ENCODE measurements at places on chromosomes 11 and 22.

DNA sequence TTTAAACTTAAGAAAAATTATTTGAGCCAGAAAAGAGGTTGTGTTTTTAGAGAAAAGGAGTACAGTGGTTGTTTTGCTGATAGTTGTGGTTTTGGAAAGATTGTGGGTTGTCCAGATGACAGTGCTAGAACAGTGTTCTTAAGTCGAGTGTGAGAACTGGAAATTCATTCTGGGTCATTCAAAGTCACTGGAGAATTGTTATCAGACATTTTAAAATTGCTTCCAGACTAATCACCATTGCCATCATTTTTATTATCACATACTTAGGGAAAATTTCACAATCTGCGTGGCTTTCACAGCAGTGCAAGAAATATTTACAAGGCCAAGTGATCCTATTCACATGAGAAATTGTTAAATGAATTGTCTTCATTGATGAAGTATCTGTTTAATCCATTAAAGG lies 242.2 kb upstream of the DDI1 start:
- no peak for DNase-seq

DNA sequence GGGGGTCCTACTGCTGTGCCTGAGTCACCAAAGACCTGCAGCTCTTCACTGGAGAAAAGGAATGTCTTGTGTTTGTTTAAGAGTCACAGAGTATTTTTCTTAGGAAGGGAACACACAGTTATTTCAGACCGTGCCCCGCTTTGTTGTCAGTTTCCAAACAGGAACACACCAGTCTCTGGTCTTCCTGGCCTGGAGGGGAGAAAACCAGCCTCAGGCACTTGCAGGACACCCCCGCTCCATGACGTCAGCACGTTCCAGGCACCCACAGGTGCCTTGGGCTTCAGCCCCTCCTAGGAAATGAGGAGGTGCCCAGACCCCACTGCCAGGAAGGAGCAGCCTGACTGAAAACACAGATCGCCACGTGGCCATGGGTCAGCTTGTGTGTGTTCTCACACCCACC lies 5.4 kb downstream of the DEAF1 start:
- no peak for DNase-seq

- no peak for DNase-seq
These were observed 1.8 kb downstream of the ARRB1 start for GRCh38 chr11:75349521-75350116.

DNA sequence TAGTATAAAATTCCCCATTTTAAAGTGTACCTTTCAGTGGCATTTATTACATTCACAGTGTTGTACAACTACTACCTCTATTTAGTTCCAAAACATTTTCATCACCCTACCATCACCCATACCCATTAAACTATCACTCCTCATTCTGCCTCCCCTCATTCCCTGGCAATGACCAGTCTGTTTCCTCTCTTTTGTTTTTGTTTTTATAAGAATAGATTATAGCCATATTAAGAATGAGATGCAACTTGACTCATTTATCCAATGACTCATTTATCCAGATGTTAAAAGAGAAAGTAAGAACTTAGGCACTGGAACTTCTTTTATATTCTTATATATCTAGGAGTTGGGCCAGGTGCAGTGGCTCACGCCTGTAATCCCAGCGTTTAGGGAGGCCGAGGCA lies 156.3 kb downstream of the FAT3 start:
- DNase-seq: no peak

DNA sequence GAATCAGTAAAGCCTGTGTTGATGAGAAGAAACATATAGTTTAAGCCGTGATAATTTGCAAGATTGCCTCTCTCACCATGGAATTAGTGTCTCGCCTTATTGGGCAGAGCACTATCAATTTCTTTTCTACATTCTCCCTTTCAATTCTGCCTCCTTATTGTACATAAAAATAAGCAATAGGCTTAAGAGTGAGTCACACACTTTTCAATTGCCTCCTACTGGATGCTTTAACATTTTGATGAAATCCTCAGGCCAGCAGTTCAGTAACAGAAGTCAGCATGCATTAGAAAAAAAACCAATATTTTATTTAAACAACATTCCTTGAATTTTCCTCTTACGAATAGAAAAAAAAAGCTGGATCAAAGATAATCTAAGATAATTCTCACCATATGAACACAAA lies 33.8 kb upstream of the VWA5A start:
- DNase-seq: no peak

- no peak for DNase-seq
These were observed 50.1 kb downstream of the DDX6 start for GRCh38 chr11:118740892-118741291.

GRCh38 chr11:65854161-65854592 lies 3.8 kb downstream of the CFL1 start:
- no peak for DNase-seq

DNA sequence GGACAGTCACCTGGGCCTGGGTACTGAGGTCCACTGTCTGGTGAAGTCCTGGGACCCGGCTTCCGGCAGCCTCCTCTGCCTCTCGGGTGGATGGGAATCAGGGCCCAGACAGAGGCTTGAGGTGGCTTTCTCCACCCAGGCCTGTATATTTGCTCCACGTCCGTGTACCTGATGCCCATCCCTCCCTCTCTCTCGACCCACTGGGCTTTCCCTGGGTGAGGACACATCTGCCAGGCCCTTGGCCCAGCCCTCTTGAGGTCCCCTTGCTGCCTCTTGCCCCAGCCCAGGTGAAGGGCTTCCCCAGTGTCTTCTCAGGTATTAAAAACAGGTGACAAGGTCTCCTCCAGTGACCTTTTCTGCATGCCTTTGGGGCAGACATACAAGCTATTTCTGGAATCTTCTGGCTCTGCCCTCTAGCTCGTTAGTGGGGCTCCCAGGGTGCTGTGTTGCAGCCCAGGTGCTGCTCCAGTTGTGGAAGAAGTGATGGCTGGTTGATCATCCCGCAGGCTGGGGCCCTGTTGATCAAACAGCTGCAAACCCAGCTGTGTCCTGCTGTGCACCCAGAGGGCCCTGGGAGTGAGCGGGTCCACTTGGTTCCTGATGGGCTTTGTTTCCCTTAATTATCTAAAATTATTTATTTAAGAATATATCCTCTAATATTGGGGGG lies 25.5 kb upstream of the ACR start:
- no peak for DNase-seq

GRCh38 chr11:5369789-5370188 lies 13.8 kb upstream of the OR51M1 start:
- peak; percentile 27 for DNase-seq

DNA sequence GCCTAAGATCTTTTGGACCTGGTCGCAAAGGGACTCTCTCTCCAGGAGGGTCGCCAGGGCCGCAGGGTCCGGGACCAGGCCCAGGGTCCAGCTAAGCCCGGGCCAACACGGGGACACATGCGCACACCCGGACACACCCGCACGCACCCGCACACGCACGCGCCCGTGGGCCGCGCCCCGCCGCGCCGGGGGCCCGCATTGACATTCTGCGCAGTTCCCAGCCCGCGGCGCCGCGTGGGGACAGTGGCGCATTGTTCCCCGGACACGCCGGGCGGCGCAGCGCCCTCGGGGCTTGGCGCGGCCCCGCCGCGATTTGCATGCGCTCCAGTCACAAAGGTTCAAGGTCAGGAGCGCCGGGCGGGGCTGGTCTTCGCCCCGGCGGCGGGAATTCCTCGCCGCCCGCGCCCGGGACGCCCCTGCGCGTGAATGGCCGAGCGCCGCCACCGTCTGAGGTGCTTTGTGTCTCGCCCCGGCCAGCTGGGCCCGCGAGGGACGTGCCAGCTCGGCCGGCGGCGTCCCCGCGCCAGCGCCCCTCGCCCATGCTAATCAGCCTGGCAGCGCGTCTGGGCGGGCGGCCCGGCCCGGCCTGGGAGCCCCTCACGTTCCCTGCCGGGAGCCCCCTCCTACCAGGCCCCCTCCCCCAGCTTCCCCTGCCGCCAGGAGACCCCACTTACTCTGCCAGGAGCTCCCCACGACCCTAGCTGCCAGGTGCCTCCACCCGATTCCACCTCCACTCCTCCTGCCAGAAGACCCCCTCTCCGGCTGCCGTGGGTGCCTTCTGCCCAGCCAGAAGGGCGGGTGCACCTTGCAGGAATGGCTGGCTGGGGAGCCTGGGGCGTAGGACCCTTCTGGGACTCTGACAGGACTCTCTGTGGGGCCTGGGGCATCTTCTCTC lies 50.5 kb upstream of the WNT7B start:
- no peak for DNase-seq

DNA sequence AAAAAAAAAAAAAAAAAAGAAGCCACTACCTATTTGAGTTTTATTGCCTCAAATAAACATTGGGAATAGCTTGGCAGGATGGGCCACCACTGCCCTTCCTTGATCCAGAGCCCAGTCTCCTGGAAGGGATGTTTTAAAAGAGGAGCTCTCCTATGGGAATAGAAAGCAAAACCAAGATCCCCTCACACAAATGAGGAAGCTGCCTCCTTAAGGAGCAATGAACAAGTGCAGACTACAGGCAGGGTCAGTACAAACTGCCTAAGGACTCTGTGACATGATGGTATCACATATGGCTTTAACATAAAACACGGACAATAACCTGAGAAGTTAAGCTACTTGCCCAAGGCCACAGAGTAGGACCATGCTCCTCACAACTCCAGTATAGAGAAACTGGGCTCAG lies 120.8 kb downstream of the NAT10 start:
- no peak for DNase-seq

DNA sequence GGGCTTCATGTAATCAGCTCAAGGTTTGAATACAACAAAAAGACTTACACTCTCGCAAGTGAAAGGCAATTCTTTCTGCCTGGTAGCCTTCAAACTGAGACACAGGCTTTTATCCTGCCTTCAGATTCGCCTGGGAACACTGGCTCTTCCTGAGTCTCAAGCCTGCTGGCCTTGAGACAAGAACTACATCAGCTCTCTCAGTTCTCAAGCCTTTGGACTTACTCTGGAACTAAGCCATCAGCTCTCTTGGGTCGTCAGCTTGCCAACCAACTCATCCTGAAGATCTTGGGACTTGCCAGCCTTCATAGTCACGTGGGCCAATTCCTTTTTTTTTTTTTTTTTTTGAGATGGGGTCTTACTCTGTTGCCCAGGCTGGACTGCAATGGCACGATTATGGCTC lies 35.7 kb upstream of the LRRC10B start:
- no peak for DNase-seq

DNA sequence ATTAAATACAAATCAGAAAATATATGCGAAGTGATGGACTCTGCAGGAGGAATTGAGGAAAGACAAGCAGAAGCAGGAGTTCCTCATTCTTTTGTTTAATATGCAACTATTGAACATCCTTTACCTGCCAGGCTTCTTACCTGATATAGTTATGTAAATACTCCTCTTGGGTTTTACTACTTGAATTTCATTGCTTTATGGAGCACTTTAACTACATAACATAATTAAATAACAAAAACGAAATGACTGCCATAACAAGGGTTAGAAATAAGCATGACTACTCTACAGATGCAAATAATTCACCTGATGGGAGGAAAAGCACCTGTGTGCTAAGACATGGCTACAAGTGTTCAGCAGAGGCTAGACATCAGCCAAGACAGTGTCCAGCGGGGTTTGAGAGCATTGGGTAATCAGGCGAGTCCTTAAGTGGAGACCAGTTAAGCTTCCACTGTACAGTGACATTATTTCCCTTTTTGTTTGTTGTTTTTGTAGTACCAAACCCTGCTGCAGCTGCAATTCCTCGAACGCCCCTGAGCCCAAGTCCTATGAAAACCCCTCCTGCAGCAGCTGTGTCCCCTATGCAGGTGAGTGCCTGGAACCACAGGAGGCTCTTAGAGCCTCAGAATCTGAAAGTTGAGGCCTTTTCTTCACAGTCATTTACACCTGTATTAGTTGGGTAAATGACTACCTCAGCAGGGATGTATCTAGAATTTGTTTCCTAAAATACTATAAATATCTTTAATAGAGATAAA lies 67.4 kb downstream of the SPECC1L start:
- no peak for DNase-seq

DNA sequence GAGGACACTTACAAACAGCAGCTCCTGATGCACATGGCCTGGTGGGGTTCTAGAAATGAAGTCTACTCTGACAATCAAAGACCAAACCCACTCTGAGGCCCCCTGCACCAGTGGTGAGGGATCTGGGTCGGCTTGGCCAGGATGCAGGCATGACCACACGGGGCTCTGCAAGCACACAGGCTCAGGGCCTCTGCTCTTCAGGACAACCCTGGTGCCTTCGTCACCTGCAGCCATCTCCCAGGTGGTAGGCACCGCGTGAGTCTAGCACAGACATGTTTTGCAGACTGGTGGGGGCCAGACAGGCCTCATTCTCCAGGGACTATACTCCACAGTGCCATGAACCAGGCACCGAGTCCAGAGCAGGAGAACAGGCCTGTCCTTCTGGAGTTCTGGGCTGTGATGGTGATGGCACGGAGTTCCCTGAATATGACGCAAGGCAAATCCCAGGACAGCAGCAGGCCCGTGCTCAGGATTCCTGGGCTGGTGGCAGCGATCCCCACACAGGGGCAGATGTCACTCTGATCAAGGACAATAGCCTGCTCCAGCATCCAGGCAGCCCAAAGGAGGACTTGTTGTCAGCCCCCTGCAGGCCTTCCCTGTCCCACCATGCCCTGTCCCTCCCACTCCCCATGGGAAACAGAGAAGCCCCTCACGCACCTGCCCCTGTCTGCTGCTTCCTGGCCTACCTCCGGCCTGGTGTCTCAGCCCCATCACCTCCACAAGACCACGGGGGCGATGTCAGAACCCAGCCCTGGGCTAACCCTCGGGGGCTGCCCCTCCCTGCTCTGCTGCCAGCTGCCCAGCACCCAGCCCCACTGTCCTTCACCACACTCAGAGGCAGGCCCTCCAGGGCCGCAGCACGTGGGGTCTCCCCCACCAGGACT lies 36.1 kb downstream of the GNB1L start:
- DNase-seq: no peak

DNA sequence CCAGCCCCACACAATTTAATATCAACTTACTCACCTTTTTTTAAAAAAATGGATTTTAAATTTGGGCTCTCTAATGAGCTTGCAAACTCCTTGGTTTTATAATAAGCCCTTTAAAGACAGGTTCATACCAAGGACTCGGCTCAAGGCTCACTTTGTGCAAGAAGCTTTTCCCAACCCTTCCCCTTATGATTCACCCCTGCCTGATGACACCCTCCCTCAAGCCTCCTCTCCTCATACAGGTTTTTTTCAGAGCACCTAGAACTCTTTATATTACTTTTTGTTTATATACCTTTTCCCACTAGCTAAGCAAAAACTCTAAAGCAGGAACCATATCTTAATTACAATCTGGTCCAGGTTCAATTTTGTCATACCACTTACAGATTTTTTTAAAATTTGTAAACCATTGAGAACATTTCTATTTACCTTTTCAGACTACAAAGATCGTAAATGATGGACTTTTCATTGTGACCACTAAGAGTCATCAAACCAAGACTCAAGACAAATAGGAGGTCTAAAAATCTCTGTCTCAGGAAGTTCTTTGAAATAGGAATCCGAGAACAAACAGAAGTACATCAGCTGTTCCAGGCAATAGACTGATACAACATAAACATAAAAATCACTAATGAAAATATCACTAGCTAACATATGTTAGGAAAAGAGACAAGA lies 13.1 kb upstream of the EXPH5 start:
- no peak for DNase-seq

All from GM19239 (cell line).